Fibroblast of skin of left quadriceps (primary cell): ENCODE measurements at places on chromosomes 11 and 22.

- DNase-seq, result no peak
Measured at GRCh38 chr11:61899146-61899841, 7.9 kb upstream of the FADS3 start.

- DNase-seq, result no peak
Measured at GRCh38 chr11:69775163-69775755, at the start of gene FGF4. Gene FGF4, minus strand, starts transcription at chr11:69775341. Its CDS starts 257 bp downstream, at chr11:69775084.

DNA sequence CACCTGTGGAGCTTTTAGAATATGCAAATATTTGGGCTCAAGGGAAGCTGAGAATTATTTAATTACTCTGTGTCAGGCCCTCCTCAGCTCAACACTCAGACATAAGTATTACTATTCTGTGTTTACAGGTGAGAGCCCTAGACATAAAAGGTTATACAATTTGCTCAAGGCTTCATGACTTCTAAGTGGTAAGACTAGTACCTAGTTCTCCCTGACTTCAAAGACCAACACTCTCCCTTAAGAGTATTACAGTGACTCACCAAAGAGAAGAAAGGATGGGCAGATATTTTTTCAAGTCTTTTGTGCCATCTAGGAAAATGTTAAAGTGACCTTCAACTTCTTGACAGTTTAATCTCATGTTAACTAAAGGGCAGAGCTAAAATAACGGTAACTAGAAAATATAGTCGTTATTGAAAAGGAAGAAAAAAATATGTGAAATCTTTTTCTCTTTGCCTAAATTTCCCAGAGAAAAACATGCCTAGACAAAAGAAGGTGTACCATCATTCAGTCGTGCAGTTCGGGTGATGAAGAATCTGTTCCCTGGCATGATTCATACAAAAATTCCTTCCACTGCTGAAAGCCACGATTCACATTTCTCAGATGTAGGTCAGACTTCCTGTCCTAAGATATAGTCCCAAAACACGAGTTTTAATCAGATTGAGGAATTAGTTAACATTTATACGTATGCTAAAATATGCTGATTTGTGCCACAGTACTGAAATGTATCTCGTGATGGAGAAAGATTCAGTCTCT, 849.1 kb upstream of the API5 start:
- DNase-seq, result peak; percentile 61

GRCh38 chr11:30735946-30736345, 149.8 kb upstream of the MPPED2 start:
- DNase-seq, result no peak

GRCh38 chr11:10439351-10439750, 15.7 kb upstream of the AMPD3 start:
- DNase-seq, result no peak

DNA sequence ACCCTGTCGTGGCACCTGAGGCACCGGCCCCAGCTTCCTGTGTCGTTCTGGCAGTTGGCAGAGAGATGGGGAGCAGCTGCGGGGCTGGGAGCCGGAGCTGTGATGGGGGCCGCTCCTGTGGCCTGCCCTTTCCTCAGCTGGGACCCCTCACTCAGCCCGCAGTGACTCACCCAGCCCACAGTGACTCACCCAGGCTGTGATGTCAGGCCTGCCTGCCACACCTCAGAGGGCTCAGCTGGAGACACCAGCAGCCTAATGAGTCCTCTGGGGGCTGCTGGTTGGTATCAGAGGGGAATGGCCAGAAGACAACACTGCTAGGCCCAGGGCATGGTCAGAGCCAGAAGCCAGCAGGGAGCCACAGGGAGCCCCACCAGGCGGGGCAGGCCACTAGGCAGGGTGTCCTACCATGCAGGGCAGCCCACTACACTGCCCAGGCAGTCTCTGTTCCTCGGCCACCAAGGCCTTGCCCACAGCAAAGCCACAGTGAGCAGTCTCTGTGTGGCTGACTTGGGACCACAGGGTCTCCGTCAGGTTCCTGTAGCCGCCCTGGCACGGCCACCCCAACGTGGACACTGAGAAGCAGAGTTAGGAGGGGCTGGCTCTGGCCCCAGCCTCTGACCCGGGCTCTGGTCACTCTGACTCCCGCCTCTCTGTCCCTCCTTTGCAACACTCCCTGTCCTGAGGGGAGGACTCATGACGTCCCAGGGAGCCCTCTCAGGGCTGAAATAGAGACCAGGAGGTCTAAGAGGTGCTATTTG, 4.2 kb upstream of the FXYD2 start:
- peak; percentile 27 for DNase-seq
